ENCODE measurements at places on chromosomes 3 and 15. TPM values are rescaled to one million over a fixed set of nuclear protein-coding genes. Genes with fewer than 3 reads are reported as not detected.

DNA sequence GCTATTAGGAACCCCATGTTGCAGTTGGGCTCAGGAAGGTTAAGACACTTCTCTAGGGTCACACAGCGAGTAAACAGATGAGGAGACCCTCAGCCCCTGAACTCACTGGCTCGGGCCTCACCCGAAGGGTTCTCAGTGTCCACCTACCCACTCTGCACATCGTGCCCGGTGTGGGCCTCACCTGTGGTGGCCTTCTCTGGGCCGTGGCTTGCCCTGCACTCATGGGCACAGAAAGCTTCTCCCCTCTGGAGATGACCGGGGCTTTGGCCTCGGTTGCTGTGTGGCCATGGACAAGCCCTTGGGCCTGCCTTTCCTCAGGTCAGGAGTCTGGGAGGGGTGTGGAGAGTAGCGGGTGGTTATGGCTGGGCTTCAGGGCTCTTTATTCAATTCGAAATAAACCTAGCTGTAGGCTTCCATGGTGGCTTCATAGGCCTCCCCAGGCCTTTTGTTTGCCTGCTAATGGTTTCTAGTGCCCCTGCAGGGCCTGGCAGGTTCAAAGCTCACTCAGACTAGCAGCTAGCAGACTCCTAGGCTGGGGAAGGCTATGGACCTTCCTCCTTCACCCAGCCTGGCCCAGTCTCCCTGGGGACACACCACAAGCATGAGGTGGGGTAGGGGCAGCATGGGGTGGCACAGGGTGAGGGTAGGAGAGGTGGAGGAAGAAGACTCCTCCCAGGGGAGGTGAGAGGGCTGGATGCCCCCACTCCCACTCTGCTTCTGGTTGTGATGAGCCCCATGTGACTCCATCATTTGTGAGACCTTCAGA lies 103.1 kb downstream of the LINGO1 start:
- H3K4me1 ChIP-seq, result no peaks in the 10 kb centered on the region
- no peaks in the 10 kb centered on the region for H3K36me3 ChIP-seq
- no peak overlapping the region for H3K27ac ChIP-seq

DNA sequence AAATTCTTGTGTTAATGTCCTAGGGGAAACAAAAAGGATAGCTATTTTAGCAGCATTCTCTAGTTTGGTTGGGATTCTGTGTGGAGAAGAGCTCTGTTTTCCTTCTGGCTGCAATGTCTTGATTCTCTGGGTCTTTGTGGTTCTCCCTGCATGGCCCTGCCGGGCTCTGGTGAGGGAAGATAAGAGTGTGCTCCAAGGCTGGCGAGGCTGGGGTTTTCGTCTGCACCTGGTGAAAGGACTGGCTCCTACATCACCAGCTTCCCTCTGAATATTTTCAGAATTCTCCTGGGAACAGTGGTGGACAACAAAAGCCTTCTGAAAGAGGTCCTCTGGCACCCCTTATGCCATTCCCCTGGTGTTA lies 38.1 kb upstream of the SFMBT1 start:
- H3K36me3 ChIP-seq, result peaks cover 2% of the 10 kb centered on the region
- H3K27ac ChIP-seq, result peak overlapping the region; percentile 26
- H3K4me3 ChIP-seq, result no peak overlapping the region

- peaks cover 7% of the 10 kb centered on the region for H3K27me3 ChIP-seq
- no peak for DNase-seq
- no peak overlapping the region for H3K4me3 ChIP-seq
These were observed 4.1 kb upstream of the AHSG start for GRCh38 chr3:186608624-186609215.

DNA sequence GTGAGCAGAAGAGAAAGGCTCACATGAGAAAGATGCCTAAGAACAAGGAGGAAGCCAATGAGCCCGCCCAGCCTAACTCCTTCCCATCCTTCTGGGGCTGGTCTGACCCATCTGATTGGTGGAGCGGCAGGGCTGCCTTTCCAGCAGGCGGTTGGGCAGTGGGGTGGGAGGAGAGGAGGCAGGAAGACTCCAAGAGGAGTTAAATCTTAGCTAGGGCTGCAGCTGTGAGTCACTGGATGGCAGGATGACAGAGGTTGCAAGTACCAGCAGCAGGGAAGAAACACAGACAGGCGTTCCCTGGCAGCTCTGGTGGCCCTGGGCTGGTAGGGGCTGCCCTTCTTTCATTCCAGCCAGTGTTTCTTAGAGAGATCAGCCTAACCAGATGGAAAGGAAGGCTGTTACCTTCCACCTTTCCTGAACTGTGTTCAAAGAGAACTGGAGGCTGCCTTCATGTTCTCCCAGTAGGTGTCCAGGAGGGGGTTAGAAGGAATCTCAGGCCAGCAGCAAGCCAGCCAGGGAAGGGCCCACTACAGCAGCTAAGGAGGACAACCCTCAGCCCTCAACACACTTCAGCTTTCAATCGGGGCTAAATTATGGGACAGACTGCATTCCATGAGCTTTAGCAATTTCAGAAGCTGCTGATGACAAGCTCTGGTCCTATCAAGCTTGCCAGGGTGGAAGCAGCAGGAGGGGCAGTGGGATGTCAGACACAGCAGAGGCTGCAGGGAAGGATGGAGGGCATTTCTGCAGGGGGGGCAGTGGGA lies 50.3 kb downstream of the CHSY1 start:
- peak overlapping the region; percentile 19 for H3K4me3 ChIP-seq
- peak; percentile 44 for DNase-seq
- peaks cover 92% of the 10 kb centered on the region for H3K4me1 ChIP-seq
- H3K27ac ChIP-seq, result peak overlapping the region; percentile 96
- H3K36me3 ChIP-seq, result peaks cover 53% of the 10 kb centered on the region
- no peaks in the 10 kb centered on the region for H3K27me3 ChIP-seq

GRCh38 chr3:20787005-20787404 lies 601.0 kb upstream of the SGO1 start:
- no peak overlapping the region for H3K27ac ChIP-seq
- no peak for DNase-seq
- no peaks in the 10 kb centered on the region for H3K27me3 ChIP-seq
- no peak overlapping the region for H3K4me3 ChIP-seq

- H3K27ac ChIP-seq, result no peak overlapping the region
- DNase-seq, result no peak
- H3K4me1 ChIP-seq, result no peaks in the 10 kb centered on the region
- no peak overlapping the region for H3K4me3 ChIP-seq
- H3K27me3 ChIP-seq, result peaks cover 16% of the 10 kb centered on the region
These were observed 185.0 kb upstream of the PRICKLE2 start for GRCh38 chr3:64410226-64410625.

- no peaks in the 10 kb centered on the region for H3K36me3 ChIP-seq
- H3K27me3 ChIP-seq, result no peaks in the 10 kb centered on the region
- DNase-seq, result no peak
- no peak overlapping the region for H3K4me3 ChIP-seq
These were observed 127.3 kb downstream of the RAP2B start for GRCh38 chr3:153289334-153289808.

DNA sequence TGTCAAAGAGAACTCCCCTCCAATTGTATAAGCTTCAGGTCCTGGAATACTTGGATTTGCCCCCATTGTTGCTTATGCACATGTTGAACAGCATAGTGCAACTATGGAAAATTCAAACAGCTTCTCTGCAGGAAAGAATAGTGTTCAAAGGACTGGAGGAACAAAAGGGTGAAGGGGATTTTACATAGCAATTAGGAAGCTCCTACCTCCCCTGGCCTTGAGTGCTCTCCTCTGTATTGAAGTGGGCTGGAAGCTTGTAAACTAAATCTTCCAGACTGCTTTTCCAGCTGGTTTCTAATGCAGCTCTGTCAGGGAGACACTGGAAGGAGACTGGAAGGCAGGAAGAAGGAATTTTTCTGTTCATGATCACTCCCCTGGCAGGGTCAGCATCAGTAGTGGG lies 7.2 kb upstream of the ELP6 start:
- no peak overlapping the region for H3K4me3 ChIP-seq
- H3K27me3 ChIP-seq, result no peaks in the 10 kb centered on the region
- no peaks in the 10 kb centered on the region for H3K36me3 ChIP-seq
- peaks cover 7% of the 10 kb centered on the region for H3K4me1 ChIP-seq
- DNase-seq, result no peak

- no peaks in the 10 kb centered on the region for H3K4me1 ChIP-seq
- H3K4me3 ChIP-seq, result no peak overlapping the region
- DNase-seq, result no peak
- H3K36me3 ChIP-seq, result no peaks in the 10 kb centered on the region
These were observed 105.4 kb upstream of the PRR20G start for GRCh38 chr3:127393131-127393820.

DNA sequence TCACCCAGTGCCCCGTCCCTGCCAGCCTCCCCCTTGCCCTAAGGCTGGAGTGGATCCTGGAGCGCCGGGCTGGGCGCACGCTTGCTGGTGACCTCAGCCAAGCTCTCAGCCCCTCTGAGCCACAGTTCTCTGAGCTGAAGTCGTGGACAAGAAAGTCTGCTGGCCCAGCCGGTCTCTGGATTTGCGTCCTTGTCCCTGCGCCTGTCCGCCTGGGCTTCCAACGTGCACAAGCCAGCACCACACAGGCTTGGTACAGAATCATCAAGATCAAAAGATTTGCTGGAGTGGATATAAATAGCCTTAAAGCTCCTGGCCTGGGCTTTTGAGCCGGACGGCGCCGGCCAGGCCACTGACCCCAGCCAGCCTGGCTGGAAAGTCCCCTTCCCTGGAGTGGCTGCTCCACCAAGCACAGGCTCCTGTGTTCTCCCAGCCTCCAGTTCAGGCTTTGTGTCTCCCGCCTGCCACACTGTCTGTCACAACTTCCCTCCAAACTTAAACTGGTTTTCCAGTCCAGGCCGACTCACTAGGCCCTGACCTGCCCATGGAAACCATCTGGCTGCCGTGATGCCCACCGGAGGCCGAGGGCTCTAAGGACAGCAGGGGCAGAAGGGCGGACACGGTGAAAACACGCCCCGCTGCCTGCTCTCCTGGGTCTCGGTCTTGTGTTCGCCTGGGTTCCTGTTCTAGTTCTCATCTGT lies 156.2 kb downstream of the NUP210 start:
- H3K27ac ChIP-seq, result no peak overlapping the region
- DNase-seq, result no peak
- no peak overlapping the region for H3K4me3 ChIP-seq
- no peaks in the 10 kb centered on the region for H3K36me3 ChIP-seq
- no peaks in the 10 kb centered on the region for H3K27me3 ChIP-seq

DNA sequence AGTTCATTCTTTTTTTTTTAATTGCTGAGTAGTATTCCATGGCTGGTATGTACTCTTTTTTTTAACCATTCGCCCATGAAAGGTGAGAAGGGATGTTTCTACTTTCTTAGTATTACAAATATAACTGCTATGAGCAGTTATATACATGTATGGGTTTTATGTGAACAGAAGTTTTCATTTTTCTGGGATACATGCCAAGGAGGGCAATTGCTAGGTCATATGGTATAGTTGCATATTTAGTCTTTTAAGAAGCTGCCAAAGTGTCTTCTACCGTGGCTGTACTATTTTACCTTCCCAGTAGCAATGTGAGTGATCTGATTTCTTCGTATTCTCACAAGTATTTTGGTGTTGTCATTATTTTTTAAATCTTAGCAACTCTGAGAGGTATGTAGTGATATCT lies 11.2 kb upstream of the KLHL40 start:
- H3K27ac ChIP-seq, result no peak overlapping the region
- no peaks in the 10 kb centered on the region for H3K4me1 ChIP-seq
- no peak overlapping the region for H3K4me3 ChIP-seq
- no peaks in the 10 kb centered on the region for H3K36me3 ChIP-seq
- H3K27me3 ChIP-seq, result peaks cover 3% of the 10 kb centered on the region

DNA sequence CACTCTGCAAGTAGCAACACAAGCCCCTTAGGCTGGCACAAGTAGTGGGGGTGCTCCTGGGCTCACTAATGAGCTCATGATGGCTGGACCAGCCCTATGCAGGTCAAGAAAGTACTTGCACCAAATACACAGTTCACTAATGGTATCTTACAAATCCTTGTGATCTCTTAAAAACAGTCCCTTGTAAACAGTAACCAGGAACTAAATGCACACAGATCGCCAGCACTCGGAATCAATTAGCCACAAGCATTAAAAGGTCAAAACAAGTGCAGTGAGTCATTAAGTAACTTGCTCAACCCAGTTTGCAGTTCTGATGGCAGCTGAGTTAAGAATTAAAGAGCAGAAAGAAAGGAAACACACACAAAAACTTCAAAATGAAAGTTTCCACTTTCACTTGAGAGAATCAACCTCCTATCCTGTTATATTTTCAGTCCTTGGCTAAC lies 43.2 kb downstream of the ARHGEF3 start:
- no peaks in the 10 kb centered on the region for H3K27me3 ChIP-seq
- H3K27ac ChIP-seq, result peak overlapping the region; percentile 93
- DNase-seq, result peak; percentile 74
- peaks cover 86% of the 10 kb centered on the region for H3K4me1 ChIP-seq

- H3K4me3 ChIP-seq, result no peak overlapping the region
- peak overlapping the region; percentile 37 for H3K27ac ChIP-seq
- H3K27me3 ChIP-seq, result no peaks in the 10 kb centered on the region
- H3K4me1 ChIP-seq, result peaks cover 69% of the 10 kb centered on the region
- DNase-seq, result no peak
These were observed 6.7 kb downstream of the ZDHHC3 start for GRCh38 chr3:44969154-44969827.

DNA sequence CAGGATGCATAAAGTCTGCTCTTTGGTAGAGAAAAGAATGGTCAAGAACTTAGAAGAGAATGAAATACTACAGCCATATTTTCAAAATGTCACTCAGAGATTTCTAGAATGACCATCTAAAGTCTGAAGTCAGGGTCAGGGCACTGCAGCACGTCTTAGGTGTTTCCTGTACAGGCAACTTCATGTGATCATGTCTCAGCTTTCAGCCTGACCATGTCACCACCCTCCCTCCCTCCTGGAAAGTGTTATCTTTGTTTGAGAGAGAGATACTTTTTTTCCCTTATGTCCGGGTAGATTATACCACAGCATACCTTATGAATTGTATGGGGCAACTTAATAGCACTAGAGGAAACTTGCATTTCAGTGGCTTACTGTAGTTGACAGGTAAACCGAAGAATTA lies 558.0 kb upstream of the TGFBR2 start:
- H3K4me1 ChIP-seq, result no peaks in the 10 kb centered on the region
- no peak for DNase-seq
- H3K27me3 ChIP-seq, result peaks cover 15% of the 10 kb centered on the region
- H3K4me3 ChIP-seq, result no peak overlapping the region
- H3K27ac ChIP-seq, result no peak overlapping the region

ROPN1 gene
- not detected for total RNA-seq

CATSPER2 gene
- 6.6 TPM for total RNA-seq

CLRN1 gene
- not detected for total RNA-seq
